ENCODE measurements at places on chromosomes 5 and 9.

DNA sequence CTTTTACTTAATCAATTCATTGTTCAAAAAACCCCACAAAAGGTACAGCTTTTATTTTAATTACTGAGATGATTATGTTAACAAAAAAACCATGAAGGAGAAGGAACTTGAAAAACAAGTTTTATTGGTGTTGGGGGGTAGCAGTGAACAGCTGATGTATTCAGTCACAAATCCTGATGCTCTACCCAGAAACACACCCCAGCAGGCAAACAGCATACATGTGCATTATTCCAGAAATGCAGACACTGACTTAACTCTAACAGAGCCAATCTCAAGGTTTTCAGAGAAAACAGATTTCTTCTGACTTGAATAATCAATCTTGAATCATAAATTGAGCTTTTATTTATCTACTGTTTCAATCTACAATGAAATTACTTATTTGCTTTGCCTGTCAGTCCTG, 175.2 kb downstream of the ZSWIM6 start:
- DNase-seq = no peak

DNA sequence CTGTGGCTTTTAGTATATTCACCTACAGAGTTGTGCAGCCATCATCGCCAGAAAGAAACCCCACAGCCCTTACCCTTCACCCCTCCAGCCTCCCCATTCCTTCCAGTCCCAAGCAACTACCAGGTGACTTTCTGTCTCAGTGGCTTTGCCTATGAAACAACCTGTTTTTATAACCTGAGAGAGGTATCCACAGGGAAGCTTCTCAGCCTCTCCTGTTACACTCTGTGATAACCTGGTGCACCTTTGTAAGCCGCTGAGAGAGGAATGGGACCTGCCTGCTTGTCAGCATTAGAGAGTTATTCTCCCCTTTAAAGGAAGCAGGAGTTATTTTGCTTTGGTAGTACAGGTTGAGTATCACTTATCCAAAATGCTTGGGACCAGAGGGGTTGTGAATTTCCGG, 93.6 kb downstream of the TRIO start:
- no peak for DNase-seq

DNA sequence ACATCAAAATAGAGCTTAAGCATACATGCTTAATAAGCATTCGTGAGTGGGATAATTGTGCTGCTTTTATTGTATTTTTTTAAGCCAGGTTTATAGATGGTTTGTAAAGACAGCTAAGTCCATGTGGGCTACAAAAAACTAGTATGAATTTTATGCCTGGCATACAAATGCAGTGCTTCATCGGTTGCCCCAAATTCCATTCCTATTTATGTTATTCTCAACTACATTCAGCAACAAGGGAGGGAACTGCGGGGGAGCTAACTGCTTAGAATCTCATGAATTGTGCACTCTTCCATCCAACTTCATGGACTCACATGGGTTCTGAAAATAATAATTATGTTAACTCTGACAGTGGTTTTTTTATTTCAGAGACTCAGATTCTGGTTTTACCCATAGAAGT, 199.2 kb downstream of the FAM170A start:
- DNase-seq = no peak

DNA sequence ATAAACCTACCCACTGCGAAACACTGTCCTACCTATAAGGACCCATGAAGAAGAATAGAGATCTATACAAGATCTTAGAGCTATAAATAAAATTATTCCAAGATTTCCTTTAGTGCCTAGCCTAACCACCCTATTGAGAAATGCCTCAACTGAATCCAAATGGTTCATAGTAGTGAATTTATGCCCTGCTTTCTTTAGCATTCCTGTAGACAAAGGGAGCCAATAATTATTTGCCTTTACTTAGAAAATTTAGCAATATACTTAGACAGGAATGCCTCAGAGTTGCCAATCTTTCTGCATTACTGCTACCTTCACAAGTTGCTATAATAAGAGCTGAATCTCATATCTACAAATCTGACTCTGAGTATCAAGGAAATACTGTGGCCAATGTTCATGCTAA, 62.6 kb downstream of the PUM3 start:
- no peak for DNase-seq

DNA sequence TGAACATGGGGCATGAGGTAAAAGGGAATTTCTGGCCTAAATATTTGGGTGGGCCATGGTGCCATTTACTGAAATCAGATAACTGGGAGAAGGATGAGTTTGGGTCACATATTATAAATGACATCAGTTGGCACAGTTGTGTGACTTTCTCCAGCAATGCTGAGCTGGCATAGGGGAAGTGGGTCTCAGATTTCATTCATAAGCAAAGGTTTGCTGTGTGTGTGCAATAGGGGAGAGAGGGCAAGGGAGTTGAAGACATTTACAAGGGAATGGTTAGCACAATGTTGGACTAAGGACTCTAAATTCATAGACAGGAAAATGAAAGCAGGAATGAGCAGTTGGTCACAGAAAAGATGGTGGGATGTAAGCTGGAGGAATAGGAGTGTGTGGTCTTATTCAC, 47.8 kb upstream of the KLF9 start:
- no peak for DNase-seq

GRCh38 chr5:24854850-24855249, 210.1 kb upstream of the CDH10 start:
- no peak for DNase-seq

DNA sequence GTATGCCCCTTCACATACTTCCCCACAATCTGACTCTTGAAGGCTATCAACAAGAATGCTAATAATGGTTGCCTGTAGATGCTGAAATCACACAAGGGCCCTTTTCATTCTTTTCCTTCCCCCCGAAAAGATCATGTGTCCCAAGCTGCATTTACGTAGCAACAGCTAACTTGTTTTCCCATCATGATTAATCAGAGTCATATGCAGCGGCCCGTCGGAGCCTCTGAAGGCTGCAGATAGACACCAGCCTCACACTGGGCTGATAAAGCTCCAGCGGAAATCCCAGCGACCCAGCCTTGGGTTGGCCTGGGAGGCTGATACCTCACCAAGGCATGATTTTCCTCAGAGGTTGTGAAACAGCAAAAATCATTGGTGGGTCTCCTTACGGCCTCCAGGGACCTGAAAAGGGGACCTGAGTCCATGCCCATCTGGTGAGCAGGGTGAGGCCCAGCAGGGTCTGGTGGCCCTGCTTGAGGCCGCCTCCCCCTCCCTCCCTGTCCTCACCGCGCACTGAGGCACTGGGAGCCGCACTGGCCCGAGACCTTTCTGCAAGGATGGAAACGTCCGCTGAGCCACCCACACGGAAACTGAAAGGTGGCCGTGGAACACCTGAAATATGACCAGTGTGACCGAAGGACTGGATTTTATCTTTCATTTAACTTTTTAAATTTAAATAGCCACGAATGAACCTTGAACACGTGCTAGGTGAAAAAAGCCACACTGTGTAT, 114.2 kb upstream of the PHYKPL start:
- DNase-seq = no peak

DNA sequence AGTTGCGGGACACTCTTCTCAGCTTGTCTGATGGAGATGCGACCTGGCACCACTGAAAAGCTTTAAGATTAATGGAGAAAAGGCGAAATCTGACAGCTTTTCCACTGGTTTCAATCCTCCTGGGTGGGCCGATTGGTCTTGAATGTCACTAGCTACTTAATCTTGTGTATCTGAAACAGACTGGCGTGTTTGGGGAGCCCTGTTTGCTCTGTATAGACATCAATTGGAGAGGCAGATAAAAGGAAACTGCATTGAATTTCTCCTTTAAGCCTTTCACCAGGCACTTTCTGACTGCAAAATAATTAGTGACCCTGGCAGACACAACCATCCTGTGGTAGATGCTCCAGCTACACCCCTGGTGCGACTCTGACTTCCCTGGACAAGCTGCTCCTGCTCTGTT, 224.2 kb downstream of the NDUFS4 start:
- no peak for DNase-seq

- DNase-seq = no peak
These were observed 172.5 kb downstream of the FAM114A2 start for GRCh38 chr5:153866176-153866575.

DNA sequence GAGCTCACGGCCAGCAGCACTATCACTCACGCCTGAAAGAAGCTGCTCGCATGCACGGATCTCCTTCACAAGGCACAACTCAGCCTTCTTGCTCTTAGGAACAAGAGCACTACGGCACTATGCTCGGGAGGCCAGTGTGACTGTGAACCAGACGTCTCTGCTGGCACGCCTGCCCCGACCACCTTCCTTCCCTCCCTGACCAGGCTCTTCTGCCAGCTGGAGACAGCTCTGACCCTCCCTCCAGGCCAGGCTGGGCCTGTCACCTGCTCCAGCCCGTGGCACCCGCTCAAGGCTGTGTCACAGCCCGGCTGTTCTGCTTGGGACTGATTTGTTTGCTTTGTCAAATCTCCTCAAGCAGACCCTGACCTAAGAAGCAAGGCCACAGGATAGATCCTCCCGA, 7.0 kb downstream of the TBC1D9B start:
- no peak for DNase-seq

DNA sequence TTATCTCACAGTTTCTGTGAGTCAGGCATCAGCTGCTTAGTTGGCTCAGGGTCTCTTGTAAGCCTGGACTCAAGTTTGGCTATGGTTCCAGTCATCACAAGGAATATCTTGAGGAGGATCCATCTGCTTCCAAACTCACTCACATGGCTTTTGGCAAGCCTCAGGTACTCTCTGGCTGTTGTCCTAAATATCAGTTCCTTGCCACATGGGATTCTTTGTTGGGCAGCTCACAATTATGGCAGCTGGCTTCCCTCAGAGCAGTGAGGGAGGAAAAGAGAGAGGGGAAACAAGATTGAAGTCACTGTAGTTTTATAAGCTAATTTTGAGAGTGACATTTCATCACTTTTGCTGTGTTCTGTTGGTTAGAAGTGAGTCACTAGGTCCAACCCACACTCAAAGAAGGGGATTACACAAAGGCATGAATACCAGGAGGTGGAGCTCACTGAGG, 144.5 kb downstream of the GCNT1 start:
- no peak for DNase-seq

DNA sequence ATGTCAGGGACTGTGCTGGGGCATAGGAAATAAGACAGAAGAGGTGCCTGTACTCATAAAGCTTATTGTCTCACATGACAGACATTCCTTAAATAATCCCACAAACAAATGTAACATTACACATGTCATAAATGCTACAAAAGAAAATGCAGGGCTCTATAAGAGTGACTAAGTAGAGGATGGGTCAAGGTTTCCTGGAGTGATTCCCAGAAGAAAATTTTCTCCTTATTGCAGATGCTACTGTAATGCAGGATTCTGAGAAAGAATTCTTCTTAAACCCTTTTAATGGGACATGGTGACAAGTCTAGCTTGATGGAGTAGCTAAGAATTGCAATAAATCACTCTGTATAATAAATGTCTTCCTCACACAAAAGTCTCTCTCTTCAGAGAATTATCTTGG, 55.7 kb downstream of the SH3TC2 start:
- DNase-seq = no peak

DNA sequence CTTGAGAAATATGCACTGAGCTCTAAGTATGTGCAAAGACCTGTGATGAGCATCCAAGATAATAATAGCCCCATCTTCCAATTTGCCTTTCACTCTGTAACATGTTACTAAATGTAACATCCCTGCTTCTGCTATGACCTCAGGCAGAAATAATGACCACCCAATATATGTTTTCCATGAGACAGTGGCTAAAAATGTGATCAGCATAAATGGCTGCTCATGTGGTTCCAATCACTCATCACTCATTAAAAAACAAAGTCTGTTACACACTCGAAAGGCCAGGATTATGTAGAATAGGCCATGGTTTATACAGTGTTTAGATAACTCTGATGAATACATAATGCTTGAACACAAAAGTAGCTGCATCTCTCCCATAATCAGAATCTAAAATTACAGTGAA, 71.4 kb upstream of the MOCS2 start:
- DNase-seq = no peak

GRCh38 chr9:88177371-88177770, 39.1 kb upstream of the SPATA31C2 start:
- no peak for DNase-seq

- no peak for DNase-seq
These were observed 433.0 kb downstream of the PDE4D start for GRCh38 chr5:59460368-59461153.

GRCh38 chr9:237858-238345, 23.2 kb downstream of the DOCK8 start:
- no peak for DNase-seq

GRCh38 chr5:171725205-171725601, 60.4 kb upstream of the SMIM23 start:
- no peak for DNase-seq

DNA sequence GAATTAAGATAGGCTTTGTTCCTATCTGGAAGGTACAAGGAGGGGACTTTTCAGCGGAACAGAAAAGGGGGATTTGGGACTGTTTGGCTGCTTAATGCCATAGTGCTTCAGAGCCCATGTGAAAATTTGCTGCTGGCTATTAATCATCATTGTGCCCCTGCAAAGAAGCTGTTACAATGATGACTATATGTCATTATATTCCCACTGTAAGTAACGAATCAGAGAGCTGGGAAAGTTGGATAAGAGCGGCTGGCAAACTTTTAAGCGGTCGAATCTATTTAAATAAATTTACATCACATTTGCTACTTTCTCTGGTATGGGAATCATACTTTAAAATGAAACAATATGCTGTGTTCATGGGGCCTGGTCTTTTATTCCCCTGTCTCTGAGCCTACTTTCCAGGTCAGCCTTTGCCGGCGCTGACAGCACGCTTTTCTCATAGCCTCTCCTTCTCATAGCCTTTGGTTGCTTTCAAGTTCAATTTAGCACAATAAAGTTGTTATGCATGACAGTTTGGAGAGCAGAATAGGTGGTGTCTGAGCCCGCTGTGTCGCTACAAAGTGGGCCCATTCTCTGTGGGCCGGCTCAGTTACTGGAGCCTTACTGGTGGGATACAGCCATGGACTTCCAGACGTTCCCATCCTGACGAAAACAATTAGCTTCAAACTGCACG, 271.2 kb upstream of the TMEM161B start:
- DNase-seq = no peak

GRCh38 chr9:99866398-99866797, 40.1 kb upstream of the STX17 start:
- no peak for DNase-seq

- DNase-seq = no peak
These were observed 139.8 kb downstream of the DROSHA start for GRCh38 chr5:31392061-31392460.

DNA sequence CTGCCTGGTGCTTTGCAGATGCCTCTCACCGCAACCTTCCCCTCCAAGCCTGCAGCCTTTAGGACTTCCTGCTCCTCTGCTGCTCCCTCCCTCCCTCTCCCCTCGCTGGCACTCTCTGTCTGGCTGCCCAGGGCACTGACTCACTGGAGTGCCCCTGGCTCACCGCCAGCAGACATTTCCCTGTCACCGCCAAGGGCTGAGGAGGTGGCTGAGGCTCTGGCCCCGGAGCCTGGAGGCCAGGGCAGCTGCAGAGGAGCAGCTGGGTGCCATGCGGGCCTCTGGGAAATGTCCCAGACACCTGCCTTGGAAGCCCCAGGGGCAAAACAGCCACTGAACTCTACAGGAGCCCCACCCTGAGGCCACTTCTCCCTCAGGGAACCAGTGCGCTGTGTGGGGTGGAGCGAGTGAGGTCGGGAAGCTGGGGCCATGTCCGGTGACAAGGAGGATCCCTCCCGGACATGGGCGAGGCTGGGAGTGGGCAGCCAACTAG, 53.4 kb downstream of the TENT4A start:
- DNase-seq = no peak

GRCh38 chr9:35690614-35691333, 1.0 kb upstream of the TPM2 start:
- DNase-seq = peak; percentile 9

GRCh38 chr5:170571875-170572852, 68.3 kb downstream of the KCNIP1 start:
- DNase-seq = no peak

GRCh38 chr5:6193310-6193709, 185.0 kb downstream of the MED10 start:
- no peak for DNase-seq

GRCh38 chr5:135822286-135822685, 12.2 kb upstream of the SLC25A48 start:
- no peak for DNase-seq
